ENCODE measurements at places on chromosomes 5 and 9.

GRCh38 chr9:134642385-134643181 is 980 bp downstream of the COL5A1 start:
- no peak for DNase-seq

GRCh38 chr5:143322176-143322575 is 81.3 kb downstream of the NR3C1 start:
- DNase-seq: no peak

GRCh38 chr5:93580063-93580926 is 724 bp downstream of the NR2F1-AS1 start:
- DNase-seq: peak; percentile 50

GRCh38 chr5:68000805-68001204 is 214.8 kb upstream of the PIK3R1 start:
- no peak for DNase-seq

DNA sequence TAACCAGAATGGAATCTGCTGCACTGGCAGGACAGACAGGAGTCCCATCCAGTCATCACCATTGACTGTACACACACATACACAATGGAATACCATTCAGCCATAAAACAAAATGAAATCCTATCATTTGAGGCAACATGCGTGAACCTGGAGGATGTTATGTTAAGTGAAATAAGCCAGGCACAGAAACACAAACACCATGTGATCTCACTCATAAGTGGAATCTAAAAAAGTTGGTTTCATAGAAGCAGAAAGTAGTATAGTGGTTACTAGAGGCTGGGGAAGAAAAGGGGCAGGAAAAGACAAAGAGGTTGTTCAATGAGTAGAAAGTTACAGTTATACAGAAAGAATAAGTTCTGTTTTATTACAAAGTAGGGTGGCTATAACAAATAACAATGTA is 884.0 kb upstream of the ACO1 start:
- DNase-seq: no peak

DNA sequence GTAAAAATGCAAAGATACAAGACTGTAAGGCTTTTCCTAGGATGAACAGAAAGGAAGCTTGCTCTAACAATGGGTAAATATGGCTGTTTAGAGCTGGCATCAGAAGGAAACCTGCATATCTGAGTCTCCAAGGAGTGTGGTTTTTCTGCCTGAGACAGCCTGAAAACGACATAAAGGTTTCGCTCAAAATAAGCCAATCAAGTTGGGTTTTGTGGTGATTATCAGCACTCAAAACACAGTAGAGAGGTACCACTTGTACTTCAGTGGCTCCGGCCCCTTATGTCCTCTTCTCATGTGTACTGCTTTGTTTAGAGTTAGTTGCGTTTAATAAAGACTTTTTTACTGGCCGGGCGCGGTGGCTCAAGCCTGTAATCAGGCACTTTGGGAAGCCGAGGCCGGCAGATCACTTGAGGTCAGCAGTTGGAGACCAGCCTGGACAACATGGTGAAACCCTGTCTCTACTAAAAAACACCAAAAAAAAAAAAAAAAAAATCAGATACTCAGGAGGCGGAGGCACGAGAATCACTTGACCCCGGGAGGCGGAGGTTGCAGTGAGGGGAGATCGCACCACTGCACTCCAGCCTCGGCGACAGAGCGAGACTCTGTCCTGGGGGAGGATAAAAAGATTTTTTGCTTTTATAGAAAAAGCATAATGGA is 39.4 kb downstream of the KLF9 start:
- no peak for DNase-seq

DNA sequence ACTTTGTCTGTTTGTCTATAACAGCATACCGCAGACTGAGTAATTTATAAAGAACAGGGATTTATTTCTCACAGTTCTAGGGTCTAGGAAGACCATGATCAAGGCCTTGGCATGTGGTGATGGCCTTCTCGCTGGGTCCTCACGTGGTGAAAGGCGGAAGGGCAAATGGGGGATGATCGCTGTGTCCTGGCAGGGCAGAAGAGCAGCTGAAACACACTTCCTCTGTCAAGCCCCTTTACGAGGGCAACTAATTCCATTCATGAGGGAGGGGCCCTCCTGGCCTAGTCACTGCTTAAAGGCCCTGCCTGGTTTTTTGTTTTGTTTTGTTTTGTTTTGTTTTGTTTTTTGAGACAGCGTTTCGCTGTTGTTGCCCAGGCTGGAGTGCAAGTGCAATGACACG is 41.9 kb upstream of the UBTD2 start:
- no peak for DNase-seq

DNA sequence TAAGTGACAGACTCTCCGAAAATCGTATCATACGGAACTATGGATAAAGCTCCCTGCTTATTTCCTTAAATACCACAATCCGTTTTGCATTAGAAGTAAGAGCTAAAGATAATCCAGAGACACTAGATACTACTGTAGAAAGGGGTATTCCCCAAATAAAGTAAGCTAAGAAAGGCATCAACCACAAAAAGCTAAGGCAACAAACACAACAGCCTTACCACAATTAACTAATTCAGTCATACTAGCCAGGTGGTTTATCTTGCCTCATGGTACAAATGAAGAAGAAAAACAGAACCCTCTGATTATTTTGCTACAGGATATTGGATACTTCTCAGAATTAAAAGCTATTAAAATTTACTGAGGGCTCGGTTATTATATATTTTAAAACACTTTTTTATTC is 14.1 kb downstream of the ERP44 start:
- DNase-seq: no peak

DNA sequence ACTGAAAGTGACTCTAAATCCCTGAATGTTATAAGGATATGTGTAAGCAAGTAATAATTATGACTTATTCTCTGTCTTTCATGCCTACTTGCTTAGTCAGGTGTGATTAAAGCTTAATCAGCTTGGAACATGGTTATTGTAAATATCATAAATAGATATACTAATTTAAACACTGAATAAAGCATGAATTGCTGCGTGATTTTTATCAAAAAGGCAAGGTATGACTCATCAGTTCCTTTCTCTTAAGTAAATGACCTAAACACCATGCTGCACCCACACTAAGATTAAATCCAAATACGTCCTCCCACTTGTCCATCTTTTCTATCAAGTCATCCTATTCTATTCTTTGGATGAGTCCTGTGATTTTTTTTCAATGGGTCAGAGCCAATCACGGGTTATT is 124.6 kb upstream of the MTAP start:
- no peak for DNase-seq

GRCh38 chr5:39531306-39531705 is 106.5 kb upstream of the DAB2 start:
- no peak for DNase-seq

DNA sequence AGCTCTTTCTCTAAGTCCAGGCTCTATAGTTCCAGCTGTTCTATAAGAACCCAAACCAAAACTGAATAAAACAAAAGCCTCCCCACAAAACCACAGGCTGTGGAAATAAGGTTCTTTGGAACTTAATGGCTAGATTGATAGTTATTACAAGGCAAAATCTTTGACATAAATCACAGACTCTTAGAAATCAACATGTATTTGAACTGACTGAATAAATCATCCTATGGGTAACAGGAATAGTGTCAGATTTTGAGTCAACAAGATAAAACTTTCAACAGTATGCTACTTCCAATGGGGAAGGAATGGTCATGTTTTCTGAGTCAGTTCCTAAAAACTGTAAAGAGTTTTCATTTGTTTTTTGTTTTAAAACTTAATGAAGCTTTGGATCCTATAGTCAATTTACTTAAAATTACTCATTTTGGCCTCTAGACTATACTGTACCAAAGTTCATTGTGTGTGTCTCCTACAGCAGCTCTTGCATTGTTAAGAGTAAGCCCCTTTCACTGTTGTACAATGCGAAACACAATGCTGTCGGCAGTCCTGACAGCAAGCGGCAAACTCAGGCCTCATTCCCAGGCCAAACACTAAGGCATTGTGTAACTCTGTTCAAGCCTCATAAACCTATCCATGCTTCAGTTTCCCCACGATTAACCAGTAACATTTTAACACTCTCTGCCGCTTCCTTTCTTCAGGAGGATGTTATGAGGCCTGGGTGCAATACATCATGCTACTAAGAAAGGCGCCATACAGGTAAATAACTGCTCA is 134.1 kb downstream of the ARL15 start:
- no peak for DNase-seq

DNA sequence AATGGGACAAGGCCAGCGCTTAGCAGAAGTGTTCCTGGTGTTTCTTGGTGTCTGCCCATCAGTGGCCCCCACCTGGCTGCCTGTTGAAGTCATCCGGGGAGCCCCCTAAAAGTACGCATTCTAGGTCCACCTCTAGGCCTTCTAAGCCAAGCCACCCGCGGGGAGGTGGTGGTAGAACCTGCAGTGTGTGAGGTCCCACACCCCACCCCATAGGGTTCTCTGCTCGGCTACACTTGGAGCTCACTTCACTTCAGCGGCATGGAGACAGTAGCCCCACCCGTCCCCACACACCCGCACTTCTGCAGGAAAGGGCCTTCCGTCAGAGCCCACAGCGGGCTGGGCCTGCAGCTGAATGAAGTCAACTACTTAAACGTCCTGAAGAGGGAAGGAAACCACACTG is 29.6 kb upstream of the FCN2 start:
- DNase-seq: no peak

DNA sequence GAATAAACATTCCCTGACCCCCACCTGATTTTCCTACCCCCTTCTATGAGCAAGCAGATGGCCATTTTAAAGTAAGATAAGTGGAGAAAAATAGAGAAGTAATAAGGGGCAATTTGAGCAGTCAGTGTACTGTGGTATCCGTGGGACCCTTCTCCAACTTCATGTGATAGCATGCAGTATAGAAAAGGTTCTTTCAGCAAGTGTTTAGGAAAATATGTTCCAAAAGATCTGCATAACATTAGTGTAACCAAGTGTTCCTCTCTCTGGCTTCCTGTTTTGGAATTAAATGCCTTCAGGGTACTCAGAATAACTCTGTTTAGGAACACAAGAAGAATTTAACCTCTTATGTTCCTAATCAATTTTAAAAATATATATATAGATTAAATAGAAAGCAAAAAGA is 134.9 kb downstream of the ATG10 start:
- DNase-seq: no peak

GRCh38 chr5:7955476-7955875 is 86.5 kb downstream of the MTRR start:
- DNase-seq: no peak

GRCh38 chr5:38341641-38342040 is 83.3 kb downstream of the EGFLAM start:
- no peak for DNase-seq

DNA sequence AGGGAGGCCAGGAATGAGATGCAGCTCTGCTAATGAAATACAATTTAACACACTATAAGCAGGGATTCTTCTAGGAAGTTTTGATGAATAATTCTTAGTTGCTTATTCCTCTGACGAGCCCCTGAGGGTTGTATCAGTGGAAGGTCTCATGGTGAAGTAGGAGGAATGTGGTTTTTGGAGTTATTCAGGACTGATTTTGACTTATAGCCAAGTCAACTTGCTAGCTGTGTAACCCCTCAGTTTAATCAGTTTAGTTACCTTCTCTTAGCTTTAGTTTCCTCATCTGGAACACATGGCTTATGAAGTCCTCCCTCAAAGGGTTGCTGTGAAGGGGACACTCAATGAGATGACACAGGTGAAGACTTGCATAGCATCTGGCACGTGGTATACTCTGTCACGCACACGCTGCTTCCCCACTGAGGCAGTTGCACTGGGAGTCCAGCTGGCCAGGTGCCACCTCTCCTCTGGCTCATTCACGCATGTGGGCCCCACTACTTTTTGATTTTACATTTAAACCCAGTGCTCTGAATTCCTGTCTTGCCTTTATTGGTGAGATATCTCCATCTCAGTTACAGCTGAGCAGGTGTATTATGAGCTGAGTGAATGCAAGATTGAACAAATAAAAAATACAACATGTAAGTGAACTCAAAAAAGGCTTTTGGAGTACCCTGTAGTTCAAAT is 415.0 kb downstream of the ARHGEF28 start:
- DNase-seq: no peak

GRCh38 chr9:111812337-111812736 is 17.6 kb upstream of the SHOC1 start:
- no peak for DNase-seq

DNA sequence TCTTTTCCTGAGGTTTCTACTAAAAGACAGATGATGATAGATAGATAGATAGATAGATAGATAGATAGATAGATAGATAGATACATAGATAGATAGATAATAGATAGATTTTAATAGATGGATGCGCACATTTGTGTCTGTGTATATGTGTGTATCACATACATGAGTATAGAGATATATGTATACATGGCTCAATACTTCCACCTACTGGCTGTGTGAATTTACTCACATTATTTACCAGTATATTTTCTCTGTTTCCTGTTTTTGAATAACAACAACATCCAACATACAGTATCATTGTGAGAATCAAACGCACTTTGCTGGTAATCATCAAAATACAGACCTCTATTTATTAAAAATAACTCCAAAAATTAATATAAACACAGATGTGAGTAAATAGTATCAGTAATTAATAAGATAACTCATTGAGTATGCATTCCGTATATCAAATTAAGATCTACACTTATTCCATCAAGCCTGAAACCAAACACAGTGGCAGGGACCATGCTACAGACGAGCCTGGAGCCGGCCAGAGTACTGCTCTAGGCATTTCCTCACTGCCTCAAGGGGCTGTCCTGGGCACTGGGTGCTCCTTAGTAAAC is 338.0 kb downstream of the SEMA5A start:
- DNase-seq: no peak

GRCh38 chr5:154446195-154447088 is 645 bp downstream of the SAP30L start:
- peak; percentile 62 for DNase-seq

DNA sequence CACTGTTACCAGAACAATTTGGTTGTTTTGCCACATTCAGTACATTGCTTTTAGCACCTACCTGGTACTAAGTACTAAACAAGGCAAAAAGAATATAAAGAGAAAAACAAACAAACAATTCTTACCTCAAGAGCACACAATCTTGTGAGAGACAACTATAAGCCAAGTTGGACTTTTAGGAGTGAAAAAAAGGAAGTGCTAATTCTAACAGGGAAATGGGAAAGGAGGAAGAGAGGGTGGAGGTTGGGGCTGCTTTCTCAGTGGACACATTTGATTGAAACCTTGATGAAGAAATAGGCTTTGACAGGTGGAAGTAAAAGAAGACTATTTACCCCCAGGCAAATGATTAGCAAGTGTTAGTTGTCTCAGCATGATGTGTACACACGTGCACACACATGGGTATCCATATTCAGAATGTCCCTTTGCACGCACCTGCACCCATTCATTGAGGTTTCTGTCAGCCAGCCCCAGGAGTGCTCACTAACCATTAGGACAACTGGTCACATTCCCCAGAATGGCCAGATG is 302.6 kb downstream of the ACTL7B start:
- no peak for DNase-seq

GRCh38 chr5:135667204-135667603 is 88.4 kb upstream of the CXCL14 start:
- no peak for DNase-seq

DNA sequence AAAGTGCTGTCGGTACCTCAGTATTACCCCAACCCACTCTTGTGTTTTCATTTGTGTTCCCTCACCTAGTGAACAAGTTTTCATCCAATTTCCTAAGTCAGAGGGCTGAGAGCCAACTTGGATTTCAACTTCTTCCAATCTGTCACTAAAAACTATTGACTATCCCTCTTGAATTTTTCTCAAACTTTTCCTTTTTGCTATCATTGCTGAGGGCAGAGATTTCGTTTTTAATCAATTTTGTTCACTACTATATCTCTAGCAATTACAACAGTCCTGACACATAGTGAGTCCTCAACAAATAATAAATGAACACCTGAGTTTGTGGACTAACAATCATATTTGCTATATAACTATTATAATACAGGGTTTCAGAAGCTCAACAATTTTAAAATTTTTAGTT is 29.0 kb downstream of the MEIKIN start:
- no peak for DNase-seq

GRCh38 chr9:26228273-26228672 is 550.0 kb upstream of the TUSC1 start:
- no peak for DNase-seq
